ENCODE measurements at places on chromosomes 2 and 18. TPM values are rescaled to one million over a fixed set of nuclear protein-coding genes. Genes with fewer than 3 reads are reported as not detected.

QPCT gene
- 2.2 TPM for total RNA-seq

RAB31 gene
- 8.1 TPM for total RNA-seq

IL1B gene
- total RNA-seq: 2.1 TPM

ADGRF3 gene
- 1.1 TPM for total RNA-seq

APOB gene
- not detected for total RNA-seq

SRD5A2 gene
- total RNA-seq: not detected

OSR1 gene
- 0.13 TPM for total RNA-seq

SERPINB5 gene
- 0.11 TPM for total RNA-seq

RRM2 gene
- total RNA-seq: 414 TPM

DNA sequence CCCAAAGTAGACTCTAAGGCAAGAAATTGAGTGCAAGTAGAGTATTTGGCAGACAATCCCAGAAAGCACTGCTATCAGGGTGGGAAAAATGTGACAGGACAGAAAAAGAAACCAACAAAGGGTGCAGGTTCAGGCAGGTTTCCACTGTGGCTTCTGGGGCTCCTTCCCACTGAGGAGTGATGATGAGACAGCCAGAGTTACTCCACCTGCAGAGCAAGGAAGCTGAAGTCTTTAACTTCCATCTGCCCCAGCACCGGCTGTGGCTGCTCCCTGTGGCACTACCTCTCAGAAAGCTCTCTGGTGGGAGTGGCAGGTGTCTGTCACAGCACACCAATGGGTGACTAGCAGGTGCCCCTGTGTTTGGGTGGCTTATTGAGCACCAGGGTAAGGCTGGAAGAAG is 37.6 kb upstream of the ACKR3 start:
- no peak for DNase-seq

GRCh38 chr2:240791221-240791800 is 28.7 kb downstream of the KIF1A start:
- no peak for DNase-seq

- no peak for DNase-seq
These were observed 22.7 kb downstream of the BCL11A start for GRCh38 chr2:60530660-60531281.

DNA sequence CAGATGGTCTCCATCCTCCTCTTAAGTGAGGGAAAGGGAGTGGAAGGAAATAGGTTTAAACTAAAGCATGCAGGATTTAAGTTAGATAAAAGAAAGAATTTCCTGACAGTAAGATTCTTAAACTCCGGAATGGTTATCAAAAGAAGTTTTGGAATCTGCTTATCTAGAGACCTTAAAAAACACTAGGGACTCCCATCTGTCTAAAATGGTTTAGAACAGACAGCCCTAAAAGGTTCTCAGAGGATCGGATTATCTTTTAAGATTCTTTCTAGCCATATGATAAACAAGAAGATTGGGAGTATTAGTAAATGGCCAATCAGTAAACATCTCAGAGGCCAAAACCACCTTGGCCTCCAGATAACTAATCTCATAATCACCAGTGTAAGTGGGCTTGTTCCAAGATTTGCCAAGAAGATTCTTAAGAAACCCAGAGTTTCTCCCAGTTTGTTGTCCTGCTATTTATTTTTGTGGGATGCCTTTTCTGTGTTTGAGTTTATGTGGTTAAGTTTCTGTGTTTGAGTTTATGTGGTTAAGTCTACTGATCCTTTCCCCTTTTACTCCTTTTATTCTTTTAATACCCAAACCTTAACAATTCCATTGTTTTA is 314.9 kb upstream of the NRP2 start:
- no peak for DNase-seq

DNA sequence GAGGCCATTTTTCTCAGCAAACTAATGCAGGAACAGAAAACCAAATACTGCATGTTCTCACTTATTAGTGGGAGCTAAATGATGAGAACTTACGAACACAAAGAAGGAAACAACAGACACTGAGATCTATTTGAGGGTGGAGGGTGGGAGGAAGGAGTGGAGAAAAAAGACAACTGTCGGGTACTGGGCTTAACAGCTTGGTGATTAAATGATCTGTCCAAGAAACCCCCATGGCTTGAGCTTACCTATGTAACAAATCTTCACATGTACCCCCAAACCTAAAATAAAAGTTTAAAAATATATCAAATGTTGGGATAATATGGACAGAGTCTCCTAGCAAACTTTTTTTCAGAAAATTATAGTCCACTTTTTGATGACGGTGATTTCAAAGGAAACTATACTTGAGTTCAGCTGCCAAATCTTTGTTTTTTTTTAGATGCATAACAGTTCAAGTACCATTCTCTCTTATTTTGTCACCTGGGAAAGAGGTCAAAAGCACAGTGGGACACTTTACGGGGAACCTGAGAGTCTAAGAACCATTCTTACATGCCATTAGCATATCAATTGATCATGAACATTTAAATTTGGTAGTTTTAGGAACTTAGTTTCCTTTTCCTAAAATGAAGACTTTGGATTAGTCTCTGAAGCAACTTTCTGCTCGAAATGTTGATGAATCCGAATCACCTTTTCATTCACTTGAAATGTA is 835.0 kb downstream of the NRXN1 start:
- DNase-seq: no peak

DNA sequence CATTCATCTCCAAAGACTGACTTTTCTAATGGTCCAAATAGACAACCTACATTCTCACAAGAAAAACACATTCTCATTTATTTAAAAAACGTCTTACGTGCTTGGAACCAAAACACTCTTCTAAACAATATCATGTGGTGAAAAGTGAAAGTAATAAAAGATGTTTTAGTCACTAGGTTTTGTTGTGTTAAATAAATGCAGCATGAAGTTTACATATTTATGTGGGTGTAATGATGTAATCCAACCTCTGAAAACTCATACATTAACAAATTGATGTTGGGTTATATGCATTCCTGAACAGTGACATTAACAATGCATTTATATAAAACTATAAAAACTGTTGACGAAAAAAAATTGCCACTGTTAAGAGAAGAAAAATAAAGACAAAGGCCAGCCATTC is 55.1 kb upstream of the ACVR2A start:
- peak; percentile 14 for DNase-seq

DNA sequence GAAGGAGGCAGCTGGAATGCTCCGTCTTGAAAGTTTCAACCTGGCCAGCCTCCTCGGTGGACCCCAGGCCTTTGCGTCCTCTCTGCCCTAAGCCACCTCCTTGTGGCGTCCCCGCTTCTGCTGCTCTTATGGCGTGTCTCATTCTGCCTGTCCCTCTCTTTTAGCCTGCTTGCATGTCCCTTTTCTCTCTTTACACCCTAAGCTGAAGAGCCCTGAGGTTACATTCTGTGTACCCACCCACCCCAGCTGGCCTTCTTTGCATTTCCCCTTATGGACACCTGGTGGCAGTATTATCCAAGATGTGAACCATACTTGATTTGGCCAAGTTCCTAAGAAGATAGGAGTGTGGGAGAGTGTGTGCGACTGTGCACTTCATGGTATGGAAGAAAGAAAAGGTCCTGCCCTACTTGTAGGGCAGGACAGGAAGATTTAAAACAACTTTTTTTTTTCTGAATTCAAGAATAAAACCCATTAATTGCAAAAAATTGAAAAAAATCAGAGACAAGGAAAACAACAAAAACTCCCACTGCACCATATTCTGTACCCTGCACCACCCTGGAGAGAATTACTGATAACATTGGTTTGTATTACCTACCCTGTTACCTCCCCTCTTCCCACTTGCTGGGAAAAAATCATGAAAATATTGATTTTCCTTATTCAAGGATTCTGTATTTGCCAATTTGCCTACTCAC is 77.4 kb downstream of the DYSF start:
- peak; percentile 75 for DNase-seq

- no peak for DNase-seq
These were observed 46.2 kb downstream of the ACSL3 start for GRCh38 chr2:222907048-222907447.

DNA sequence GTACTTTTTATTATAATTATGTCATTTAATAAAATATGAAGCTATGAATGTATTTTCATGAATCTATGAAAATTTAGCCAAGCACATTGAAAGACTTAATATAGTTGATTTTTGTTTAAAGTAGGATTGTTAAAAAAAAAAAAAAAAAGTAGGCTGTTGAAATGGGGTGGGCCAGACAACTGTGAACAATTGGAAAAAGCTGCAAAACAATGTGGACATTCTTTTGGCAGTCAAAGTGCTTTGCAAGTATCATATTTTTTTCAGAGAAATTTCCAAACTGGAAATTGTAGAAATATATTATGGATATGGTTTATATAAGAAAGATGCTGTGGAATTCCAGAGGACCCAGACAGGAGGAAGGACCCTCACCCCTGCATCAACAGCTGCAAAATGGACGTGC is 82.1 kb downstream of the ETAA1 start:
- DNase-seq: no peak

- DNase-seq: peak; percentile 32
These were observed 121.5 kb upstream of the LTBP1 start for GRCh38 chr2:32825291-32825712.

DNA sequence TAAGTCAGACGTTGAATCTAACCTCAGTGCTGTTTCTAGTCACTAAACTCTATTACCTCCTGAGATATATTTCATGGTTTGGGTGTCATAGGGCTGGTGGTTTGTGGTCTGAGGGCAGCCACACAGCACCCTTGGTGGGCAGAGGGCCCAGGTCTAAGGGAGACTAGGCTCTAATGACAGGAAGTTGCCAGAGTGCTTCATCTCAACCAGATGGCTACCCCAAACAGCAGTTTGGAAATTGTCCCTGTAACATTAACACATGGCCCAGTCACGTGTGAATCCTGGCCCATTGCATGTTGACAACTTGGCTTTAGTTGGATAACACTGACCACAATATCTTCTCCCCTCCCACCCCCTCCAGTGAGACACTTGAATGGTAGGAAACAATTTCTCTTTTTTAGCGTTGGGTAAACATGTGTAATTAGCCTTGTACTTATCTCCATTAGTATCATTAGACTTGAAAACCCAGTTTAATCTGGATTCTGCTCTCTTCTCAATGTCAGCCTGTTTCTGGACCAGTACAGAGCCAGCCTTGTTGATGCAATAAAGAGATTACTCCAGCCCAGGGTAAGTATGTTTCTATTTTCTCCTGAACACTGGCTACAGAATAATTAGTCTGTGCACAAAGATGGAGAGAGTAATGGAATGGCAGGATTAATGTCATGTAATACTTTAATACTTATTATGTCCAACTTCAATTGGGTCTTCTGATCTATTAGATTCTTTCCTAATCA is 187.8 kb upstream of the SIX3 start:
- DNase-seq: no peak

DNA sequence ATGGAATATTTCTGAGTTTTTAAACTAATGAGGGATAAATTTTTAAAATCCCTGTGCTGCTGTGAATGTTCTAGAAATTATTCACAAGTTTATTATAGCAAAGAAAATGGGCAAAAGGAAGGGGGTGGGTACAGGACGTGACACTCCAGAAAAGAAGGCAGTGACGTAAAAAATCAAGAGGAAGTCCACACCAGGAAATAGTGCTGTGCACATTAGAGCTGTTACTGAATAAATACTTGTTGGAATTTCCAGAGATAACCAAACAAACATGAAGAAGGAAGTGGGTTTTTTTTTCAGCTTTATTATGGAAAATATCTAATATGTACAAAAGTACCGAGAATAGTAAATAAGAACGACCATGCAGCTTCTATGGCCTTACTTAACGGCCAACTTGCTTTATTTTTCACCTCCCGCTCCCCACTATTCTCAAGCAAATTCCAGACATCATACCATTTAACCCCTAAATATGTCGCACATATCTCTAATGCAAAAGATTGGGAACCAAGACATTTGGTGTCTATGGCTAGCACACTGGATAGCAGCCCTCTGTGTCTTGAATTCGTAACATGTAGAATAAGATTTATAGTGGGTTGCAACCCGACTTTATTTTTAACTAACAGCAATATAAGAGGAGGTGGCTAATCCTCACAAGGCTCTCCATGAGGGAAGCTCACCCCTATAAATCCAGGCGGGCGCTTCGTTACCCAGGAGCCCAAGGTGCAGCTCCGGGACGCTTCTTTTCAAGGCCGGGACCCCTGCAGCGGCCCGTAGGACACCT is 580 bp upstream of the NDUFV2 start:
- no peak for DNase-seq

DNA sequence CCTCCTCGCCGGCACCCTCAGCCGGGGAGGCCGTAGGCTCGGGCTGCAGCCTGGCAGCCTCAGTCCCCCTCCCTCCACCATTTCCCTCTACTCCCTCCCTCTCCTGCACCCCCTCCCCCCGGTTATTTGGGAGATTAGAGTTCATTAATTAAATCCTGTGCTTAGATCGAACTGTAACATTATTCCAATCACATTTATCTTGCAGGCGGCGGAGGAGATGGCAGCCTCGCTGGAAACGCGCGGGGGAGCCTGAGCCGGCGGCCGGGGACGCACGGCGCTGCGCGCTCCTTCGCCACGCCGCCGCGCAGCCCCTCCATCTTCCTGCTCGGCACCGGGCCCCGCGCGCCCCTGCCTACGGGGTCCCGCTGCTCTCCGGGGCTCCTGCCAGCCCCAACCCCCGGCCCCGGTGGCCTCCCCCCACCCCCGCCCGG is at the start of gene ST8SIA3:
Gene ST8SIA3, plus strand, starts transcription at position 287 of the 431 bp plus-strand sequence. CDS start 290 bp downstream, outside the sequence.
- DNase-seq: no peak

DNA sequence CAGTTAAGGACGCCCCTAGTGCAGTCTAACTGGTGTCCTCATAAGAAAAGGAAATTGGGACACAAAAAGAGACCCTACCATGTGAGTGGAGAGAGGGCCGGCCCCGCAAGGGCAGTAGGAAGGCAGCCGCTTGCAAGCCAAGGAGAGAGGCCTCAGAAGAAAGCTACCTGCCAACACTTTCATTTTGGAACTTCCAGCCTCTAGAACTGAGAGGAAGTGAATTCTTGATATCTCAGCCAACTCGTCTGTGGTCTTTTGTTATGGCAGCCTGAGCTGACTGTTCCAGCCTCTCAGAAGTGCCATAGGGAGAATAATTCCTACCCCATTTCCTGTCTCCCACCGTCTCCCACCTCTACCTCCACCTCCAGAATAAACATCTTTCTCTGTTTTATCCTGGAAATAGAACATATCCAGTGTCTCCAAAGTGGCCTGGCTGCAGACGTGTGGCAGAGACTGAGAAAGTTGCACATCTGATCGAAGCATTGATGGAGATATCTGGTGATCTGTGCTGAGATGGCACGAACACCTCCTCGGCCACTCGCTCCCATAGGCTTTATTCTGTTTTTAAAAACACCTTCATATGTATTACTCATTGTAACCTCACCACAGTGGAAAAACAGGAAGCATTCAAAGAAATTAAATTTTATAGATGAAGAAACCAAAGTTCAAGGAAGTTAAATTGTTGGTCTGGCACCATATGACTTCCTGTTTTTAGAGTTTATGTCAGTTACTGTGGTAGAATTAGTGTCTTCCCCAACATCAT is 39.5 kb upstream of the MARCO start:
- DNase-seq: no peak

GRCh38 chr2:238701341-238702206 is 146.3 kb upstream of the TWIST2 start:
- no peak for DNase-seq

DNA sequence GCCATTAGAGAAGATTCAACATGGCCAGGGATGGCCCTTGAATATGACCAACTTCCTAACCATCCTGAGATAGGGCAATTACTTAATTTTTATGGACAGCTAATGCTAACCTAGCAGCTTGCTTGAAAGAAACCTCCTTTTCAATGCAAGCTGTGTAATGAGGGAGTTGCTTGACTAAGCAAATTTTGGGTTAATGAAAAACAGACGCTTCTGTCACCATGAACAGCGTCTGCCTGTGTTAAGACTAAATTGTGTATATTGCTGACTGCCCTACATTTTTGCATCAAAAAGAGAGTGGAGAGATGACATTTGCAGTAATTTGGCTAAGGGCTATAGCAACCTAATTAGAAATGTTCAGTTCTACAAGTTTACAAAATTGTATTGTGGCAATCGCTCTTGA is 319.2 kb upstream of the LRATD1 start:
- DNase-seq: peak; percentile 3

- no peak for DNase-seq
These were observed 90.6 kb upstream of the WDR75 start for GRCh38 chr2:189350540-189351209.

Data from A673 (cell line).